Stromal cell of bone marrow (primary cell): ENCODE measurements at places on chromosomes 13 and 19.
A peak's percentile ranks its signal among the peaks of the same experiment; 100 is the strongest.

GRCh38 chr19:1856698-1857603, 6.4 kb downstream of the KLF16 start:
- peak; percentile 63 for DNase-seq

- no peak for DNase-seq
These were observed 12.2 kb upstream of the JSRP1 start for GRCh38 chr19:2268480-2268830.

DNA sequence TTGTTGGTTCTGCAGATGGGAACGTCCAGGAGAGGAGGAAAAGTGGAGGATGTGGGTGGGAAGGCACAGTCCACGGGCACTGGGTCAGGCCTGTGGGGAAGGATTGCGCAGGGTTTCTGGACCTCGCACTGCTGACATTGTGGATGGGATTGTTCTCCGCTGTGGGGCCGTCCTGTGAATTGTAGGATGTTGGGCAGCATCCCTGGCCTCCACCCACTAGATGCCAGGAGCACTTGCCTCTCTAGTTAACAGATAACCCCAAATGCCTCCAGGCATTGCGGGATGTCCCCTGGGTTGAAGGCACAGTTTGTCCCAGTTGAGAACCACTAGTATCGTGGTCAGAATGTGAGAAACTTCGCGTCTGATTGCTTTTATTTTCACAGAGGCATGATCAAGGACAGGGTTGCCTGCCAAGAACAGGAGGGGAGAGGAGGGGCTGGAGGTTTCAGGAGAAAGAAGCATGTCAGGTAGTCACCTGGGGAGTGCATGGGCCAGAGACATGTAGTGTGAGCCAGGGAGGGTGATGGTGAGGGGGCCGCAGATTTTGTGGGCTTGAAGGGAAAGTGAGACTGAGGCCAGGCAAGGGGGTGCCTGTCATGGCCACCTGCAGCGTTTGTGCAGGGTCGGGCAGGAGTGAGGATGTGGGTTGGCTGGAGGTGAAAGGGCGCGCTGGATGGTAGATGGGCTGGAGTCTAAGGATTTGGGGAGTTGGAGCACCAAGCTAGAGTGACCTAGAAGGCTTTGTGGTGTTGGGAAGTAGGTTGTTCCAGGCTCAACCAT, 3.2 kb downstream of the ZNF628 start:
- no peak for DNase-seq

DNA sequence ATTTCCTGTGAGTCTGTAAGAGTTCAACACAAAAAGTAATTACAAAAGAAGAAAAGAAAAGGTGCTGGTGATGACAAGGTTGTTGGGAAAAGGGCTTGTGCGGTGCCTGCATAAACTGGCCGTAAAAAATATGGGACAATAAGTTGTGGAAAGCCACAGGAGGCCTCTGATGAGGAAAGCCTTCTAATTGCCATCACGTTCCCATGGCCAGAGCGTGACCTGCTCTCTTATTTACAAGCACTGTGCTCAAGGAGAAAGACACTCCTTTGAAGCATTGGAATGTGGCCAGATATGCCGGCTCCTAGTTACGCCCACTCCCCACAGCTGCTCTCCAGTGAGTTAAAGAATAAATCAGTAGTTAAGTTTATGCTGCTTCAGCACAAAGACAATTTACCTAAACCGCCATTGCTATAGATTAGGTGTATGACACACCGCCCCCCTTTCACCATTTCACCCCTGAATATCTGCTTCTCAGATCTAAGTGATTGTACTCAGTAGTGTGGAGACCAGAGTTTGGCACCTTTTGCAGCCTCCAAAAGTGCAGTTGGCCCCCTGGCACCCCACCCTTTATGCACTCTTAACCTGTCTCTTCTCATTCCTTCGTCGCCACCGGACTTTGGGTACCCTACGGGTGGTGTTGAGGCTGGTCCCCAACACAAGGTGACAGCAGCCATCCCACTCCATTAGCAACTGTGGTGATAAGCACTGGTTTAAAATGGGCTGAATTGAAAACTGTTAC, 8.1 kb upstream of the PGLYRP1 start:
- DNase-seq, result no peak

DNA sequence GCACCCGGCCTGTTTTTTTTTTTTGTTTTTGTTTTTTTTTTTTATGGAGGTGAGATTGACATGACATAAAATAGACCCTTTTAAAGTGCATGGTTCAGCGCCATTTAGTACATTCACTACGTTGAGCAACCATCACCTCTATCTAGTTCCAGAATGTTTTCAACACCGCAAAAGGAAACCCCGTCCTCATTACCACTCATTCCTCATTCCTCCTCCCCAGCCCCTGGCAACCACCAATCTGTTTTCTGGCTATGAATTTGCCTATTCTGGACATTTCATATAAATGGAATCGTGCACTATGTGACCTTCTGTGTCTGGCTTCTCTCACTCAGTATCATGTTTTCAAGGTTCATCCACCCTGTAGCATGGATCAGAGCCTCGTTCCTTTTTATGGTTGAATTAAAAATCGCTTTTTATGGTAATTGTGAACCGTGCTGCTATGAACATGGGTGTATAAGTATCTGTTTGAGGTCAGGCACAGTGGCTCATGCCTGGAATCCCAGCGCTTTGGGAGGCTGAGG, 9.9 kb upstream of the ADGRE5 start:
- no peak for DNase-seq

GRCh38 chr13:113186061-113186900, 22.2 kb downstream of the PCID2 start:
- DNase-seq, result no peak
